ENCODE measurements at places on chromosomes 2 and 18.

- peak; percentile 12 for DNase-seq
Observed at GRCh38 chr2:105321875-105322646, 7.5 kb downstream of the TGFBRAP1 start.

DNA sequence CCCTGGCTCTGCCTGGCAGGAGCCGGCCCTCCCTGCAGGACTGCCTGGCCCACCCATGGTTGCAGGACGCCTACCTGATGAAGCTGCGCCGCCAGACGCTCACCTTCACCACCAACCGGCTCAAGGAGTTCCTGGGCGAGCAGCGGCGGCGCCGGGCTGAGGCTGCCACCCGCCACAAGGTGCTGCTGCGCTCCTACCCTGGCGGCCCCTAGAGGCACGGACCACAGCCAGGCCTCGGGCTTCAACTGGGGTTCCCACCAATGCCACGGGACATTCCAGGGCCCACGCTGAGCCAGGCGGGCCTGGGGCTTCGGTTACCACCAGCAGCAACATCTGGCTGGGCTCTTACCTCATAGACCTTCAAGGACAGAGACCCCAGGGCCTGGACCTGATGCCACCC, 6.1 kb upstream of the GMPPA start:
- DNase-seq = no peak

GRCh38 chr2:102041351-102041750, 49.6 kb downstream of the IL1R2 start:
- DNase-seq = peak; percentile 56

- no peak for DNase-seq
Observed at GRCh38 chr2:138515092-138515491, 13.5 kb downstream of the SPOPL start.

GRCh38 chr18:30957066-30957465, 85.5 kb downstream of the DSC3 start:
- peak; percentile 0 for DNase-seq

- DNase-seq = no peak
Observed at GRCh38 chr2:212811036-212811805, 272.6 kb upstream of the ERBB4 start.

- DNase-seq = peak; percentile 34
Observed at GRCh38 chr2:183248866-183249567, 124.8 kb downstream of the NUP35 start.

- DNase-seq = no peak
Observed at GRCh38 chr2:177784745-177785067, 287.9 kb downstream of the PDE11A start.

GRCh38 chr2:215883799-215884198, 129.6 kb downstream of the MREG start:
- DNase-seq = no peak

- no peak for DNase-seq
Observed at GRCh38 chr18:12998332-12999060, 7.3 kb downstream of the CEP192 start.

- DNase-seq = no peak
Observed at GRCh38 chr2:309954-310510, 22.1 kb upstream of the ALKAL2 start.

- peak; percentile 79 for DNase-seq
Observed at GRCh38 chr18:32956591-32957315, 183.9 kb upstream of the KLHL14 start.

DNA sequence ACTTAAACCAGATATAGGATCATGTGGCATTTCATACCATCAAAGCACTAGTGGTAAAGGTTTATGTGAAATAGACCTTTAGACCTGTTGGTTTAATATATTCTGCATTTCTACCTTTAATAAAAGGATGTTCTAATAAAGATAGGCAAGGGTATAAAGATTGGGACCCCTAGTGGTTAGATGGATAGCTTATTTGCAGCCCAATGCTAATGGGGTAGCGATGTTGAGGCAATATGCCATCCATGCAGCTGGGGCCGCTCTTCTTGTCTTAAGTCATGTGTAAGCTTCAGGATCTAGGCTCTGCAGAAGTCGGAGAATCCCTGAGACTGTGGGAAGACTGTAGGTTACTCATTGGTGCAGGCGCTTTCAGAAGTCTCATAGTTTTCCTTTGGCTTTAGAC, 114.9 kb downstream of the ICOS start:
- no peak for DNase-seq

GRCh38 chr2:24115057-24115456, 8.1 kb downstream of the PFN4 start:
- DNase-seq = peak; percentile 68

GRCh38 chr2:156486147-156486546, 50.0 kb downstream of the GPD2 start:
- DNase-seq = peak; percentile 55
